ENCODE measurements at places on chromosomes 13 and 19.

GRCh38 chr13:113758651-113759524 is at the start of gene TMEM255B:
Gene TMEM255B, plus strand, starts transcription at chr13:113759226. Its CDS starts 44 bp downstream, at chr13:113759270.
- peaks cover 16% of the 10 kb centered on the region for H3K4me1 ChIP-seq
- peak within 1 kb of the TSS; percentile 54 for H3K4me3 ChIP-seq
- H3K27me3 ChIP-seq: peaks cover 45% of the 10 kb centered on the region
- H3K36me3 ChIP-seq: no peaks in the 10 kb centered on the region

- H3K4me1 ChIP-seq: peaks cover 4% of the 10 kb centered on the region
- no peak overlapping the region for H3K4me3 ChIP-seq
- H3K27me3 ChIP-seq: peaks cover 3% of the 10 kb centered on the region
- no peak for DNase-seq
- no peaks in the 10 kb centered on the region for H3K36me3 ChIP-seq
Measured at GRCh38 chr19:30719999-30720345, 347.8 kb downstream of the ZNF536 start.

- H3K4me3 ChIP-seq: no peak overlapping the region
- DNase-seq: no peak
- no peak overlapping the region for H3K27ac ChIP-seq
- no peaks in the 10 kb centered on the region for H3K27me3 ChIP-seq
Measured at GRCh38 chr13:28607187-28607955, 51.6 kb upstream of the POMP start.

GRCh38 chr13:99085139-99085807 is 107.4 kb upstream of the DOCK9 start:
- no peaks in the 10 kb centered on the region for H3K27me3 ChIP-seq
- peaks cover 50% of the 10 kb centered on the region for H3K4me1 ChIP-seq
- H3K27ac ChIP-seq: peak overlapping the region; percentile 79
- H3K36me3 ChIP-seq: no peaks in the 10 kb centered on the region
- H3K4me3 ChIP-seq: peak overlapping the region; percentile 72
- peak; percentile 17 for DNase-seq

DNA sequence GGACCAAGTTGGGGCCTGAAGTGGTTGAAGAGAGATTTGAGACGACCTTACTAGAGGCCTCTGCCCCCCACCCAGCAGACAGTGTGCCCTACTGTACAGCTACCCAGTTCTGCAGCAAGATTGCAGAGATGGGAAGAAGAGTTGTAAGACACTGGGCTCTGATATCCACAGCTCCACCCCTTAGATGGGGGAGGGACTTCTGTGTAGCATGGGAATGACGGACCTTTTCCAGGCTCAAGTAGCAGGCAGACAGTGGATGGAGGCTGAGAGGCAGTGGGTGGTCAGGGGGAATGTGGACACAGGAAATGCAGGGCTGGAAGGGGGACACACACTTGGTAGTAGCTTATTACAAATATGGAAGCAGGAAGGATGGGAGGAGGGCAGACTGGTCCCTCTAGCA is 13.0 kb downstream of the LRFN3 start:
- H3K27ac ChIP-seq: no peak overlapping the region
- H3K4me3 ChIP-seq: no peak overlapping the region
- no peaks in the 10 kb centered on the region for H3K27me3 ChIP-seq
- H3K4me1 ChIP-seq: peaks cover 46% of the 10 kb centered on the region
- DNase-seq: no peak
- peaks cover 4% of the 10 kb centered on the region for H3K36me3 ChIP-seq

DNA sequence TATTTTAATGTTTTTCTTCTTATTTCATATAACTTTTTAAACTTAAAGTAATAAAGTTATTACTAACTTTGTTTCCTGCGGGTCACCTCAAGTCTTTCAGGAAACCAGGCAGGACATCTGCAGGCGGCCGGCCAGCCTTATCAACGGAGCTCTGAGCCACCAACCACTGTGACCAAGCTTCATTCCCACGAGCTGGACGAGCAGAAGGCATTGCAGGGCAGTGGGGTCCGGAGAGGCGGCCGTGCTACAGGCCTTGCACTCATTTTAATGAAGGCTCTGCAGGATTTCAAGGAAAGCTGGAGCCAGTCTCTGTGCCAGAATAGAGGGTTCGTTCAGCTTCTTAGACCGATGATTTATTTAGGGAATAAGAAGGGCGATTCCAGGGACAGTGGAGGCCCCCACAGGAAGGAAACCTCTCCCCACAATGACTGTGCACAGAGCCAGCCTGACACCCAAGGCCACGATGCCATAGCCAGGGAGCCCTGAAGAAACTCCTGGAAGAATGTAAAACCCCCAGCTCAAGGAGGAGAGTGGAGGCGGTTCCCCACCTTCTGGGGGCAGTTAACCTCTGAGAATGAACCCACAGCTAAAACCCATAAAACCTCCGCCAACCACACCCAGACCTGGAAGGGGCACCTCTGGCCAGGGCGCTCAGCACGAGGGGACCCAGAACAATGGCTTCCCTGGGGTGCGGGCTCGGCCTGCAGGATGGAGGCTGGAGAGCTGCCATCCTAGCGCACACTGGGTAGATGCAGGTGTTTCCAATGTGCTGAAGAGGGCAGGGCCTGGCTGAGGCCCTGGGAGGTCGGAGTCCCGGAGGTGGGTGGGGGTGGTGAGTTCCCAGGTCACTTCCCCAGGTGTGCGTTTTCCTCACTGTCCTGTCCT is 75.0 kb downstream of the RASA3 start:
- H3K27me3 ChIP-seq: no peaks in the 10 kb centered on the region
- H3K27ac ChIP-seq: no peak overlapping the region
- H3K4me3 ChIP-seq: no peak overlapping the region
- peaks cover 89% of the 10 kb centered on the region for H3K36me3 ChIP-seq
- DNase-seq: no peak
- peaks cover 75% of the 10 kb centered on the region for H3K4me1 ChIP-seq

DNA sequence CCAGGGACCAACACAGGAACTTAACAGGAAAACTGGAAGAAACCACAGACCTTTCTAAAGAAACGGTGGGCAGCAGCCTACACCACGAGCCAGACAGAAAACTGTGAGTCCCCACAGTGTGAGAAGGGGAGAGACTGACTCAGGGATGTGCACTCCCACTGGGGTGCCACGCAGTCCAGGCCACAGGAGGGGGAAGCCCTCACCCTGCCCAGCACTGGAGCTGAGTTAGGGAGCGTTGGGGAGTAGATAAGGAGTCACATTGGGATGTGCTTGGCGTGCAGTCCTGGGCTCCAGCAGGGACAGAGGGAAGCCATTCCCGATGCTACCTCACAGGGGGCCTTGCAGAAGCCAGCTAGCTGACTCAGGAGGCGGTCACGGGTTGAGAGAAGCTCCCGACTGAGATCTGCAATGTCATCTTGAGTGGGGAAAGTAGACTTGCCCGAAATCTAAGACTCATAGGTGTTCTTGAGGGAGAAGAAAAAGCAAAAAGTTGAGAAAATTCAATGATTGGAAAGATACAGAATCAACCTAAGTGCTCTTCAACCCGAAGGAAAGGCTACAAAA is 17.3 kb downstream of the SIGLEC8 start:
- no peaks in the 10 kb centered on the region for H3K36me3 ChIP-seq
- H3K4me3 ChIP-seq: peak overlapping the region; percentile 44
- peaks cover 29% of the 10 kb centered on the region for H3K4me1 ChIP-seq
- no peak for DNase-seq

GRCh38 chr19:12956446-12957388 is at the start of gene GADD45GIP1:
Gene GADD45GIP1, minus strand, starts transcription at chr19:12957223. Its CDS starts 11 bp downstream, at chr19:12957212.
- peak within 1 kb of the TSS; percentile 91 for H3K4me3 ChIP-seq
- peak within 1 kb of the TSS; percentile 82 for H3K27ac ChIP-seq
- peaks cover 38% of the 10 kb centered on the region for H3K4me1 ChIP-seq
- H3K27me3 ChIP-seq: no peaks in the 10 kb centered on the region

DNA sequence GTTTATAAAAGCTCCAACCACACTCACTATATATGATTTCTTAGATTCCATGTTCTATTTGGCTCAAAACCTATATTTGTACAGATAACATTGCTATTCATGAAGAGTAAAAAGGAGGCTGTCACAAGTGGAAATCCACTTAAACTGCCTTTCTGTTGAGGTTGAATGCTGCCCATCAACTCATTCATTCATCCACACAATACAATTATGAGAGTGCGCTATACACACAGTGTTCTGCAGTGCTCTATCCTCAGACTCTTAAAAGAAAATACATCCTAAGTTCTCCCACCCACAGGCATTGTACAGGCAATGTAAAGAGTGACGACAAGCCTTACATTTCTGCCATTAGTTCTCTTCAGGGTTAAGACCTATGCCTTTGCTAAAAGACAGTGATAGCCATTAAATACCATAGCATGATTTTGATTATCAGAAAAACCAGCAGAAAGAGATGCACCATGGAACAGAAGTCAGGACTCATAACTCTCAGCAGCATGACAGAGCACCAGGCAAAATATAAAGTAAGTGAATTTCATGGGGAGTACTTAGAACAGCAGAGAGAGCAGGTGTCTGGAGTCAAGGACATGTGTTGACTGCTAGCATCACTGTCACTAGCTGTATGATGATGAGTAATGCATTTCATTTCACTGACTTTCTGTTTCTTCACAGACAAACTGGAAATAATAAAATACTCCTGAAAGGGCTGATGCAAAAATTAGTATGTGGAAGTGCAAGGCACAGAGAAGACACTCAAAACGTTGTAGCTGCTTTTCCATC is 218.0 kb downstream of the RBM26 start:
- no peaks in the 10 kb centered on the region for H3K27me3 ChIP-seq
- no peaks in the 10 kb centered on the region for H3K4me1 ChIP-seq
- H3K27ac ChIP-seq: no peak overlapping the region

DNA sequence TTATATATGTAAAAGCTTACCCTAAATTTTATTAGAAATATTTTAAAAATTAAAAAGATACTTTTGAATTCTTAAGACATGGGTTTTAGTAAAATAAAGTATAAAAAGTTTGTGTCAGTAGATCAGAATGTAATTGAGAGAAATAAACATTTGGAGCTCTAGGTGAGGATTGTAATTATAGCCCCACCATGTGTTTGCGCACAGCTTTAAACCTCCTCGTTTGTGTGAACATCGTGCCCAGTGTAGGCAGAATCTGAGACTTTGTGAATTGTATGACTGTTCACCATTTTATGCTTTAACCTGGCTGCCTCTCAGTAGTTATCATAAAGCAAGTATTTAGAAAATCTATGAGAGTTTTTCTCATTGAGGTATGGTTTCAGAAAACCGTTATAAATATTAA is 29.1 kb downstream of the CUL4A start:
- H3K4me3 ChIP-seq: no peak overlapping the region
- H3K4me1 ChIP-seq: no peaks in the 10 kb centered on the region
- H3K27me3 ChIP-seq: no peaks in the 10 kb centered on the region
- DNase-seq: no peak
- no peak overlapping the region for H3K27ac ChIP-seq

DNA sequence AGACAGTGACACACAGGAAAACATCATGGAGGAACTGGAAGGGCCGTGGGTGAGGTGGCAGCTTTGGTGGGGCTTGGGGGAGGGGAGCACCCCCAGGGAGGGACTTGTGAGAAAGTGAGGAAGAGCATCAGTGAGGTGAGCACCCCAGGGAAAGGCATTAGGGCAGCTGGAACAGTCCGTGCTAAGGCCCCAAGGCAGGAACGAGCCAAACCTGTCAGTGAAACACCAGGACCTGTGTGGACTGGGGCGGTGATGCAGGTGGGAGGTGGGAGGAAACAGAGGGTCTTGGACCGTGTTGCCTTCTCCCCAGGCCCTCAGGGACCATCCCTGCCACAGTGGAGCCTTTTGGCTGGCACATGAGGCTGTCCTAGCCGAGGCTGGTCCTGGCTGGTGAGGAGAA is 17.3 kb upstream of the SLC7A10 start:
- H3K4me1 ChIP-seq: peaks cover 20% of the 10 kb centered on the region
- no peaks in the 10 kb centered on the region for H3K36me3 ChIP-seq
- H3K27ac ChIP-seq: no peak overlapping the region
- DNase-seq: no peak
- H3K4me3 ChIP-seq: no peak overlapping the region

- no peak overlapping the region for H3K27ac ChIP-seq
- H3K27me3 ChIP-seq: no peaks in the 10 kb centered on the region
- H3K4me1 ChIP-seq: no peaks in the 10 kb centered on the region
- H3K4me3 ChIP-seq: no peak overlapping the region
Measured at GRCh38 chr19:7078008-7078407, 8.5 kb downstream of the ZNF557 start.

- no peaks in the 10 kb centered on the region for H3K27me3 ChIP-seq
- H3K36me3 ChIP-seq: no peaks in the 10 kb centered on the region
- no peak overlapping the region for H3K27ac ChIP-seq
Measured at GRCh38 chr13:27728271-27728670, 64.0 kb upstream of the GSX1 start.

GRCh38 chr13:55534306-55534705 is 1606.4 kb upstream of the PRR20A start:
- no peak for DNase-seq
- no peaks in the 10 kb centered on the region for H3K36me3 ChIP-seq
- no peak overlapping the region for H3K27ac ChIP-seq

GRCh38 chr19:55384131-55384919 is at the start of gene TMEM238:
Gene TMEM238, minus strand, starts transcription at chr19:55384292. Its CDS starts 33 bp downstream, at chr19:55384259.
- peak; percentile 27 for DNase-seq
- H3K36me3 ChIP-seq: peaks cover 27% of the 10 kb centered on the region
- H3K27ac ChIP-seq: peak within 1 kb of the TSS; percentile 96
- H3K4me1 ChIP-seq: peaks cover 59% of the 10 kb centered on the region
- no peaks in the 10 kb centered on the region for H3K27me3 ChIP-seq
- H3K4me3 ChIP-seq: peak within 1 kb of the TSS; percentile 99

DNA sequence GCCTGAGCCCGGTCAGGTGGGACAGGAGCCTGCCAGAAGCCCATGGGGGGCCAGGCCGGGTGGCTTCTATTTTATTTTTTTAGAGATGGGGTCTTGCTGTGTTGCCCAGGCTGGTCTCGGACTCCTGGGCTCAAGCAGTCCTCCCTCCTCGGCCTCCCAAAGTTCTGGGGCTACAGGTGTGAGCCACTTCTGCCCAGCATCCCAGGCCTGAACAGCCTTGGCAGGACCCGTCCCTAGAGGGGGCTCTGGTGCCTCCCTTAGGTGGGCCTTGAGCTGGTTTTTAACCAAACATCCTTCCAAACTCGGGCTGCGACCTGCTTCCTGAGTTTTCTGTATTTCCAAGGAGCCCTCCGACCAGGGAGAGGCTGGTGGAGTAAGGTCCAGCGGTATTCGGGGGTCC is 10.5 kb downstream of the COMP start:
- H3K4me3 ChIP-seq: no peak overlapping the region
- H3K4me1 ChIP-seq: peaks cover 9% of the 10 kb centered on the region
- no peak for DNase-seq
- peaks cover 2% of the 10 kb centered on the region for H3K27me3 ChIP-seq
- no peak overlapping the region for H3K27ac ChIP-seq

DNA sequence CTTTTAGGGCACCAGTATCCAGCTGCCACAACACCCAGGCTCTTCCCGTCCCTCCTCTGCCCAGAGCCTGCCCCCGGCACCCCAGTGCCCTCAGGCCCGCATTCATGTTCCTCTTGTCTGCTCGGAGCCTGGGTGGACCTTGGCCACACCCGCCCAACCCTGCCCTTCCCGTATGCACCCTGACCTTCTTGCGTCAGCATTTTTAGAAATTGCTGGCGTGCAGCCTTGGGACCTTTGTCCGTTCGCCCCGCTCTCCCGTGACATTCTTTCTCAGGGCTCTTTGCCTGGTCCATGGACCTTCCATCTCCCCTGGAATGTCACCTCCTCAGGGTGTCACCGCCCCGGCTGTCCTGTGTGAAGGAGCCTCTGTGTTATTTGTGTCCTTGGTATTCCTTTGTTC is 7.6 kb downstream of the NUCB1 start:
- no peak for DNase-seq
- no peaks in the 10 kb centered on the region for H3K27me3 ChIP-seq
- H3K4me1 ChIP-seq: peaks cover 2% of the 10 kb centered on the region

- H3K36me3 ChIP-seq: no peaks in the 10 kb centered on the region
- no peak overlapping the region for H3K27ac ChIP-seq
- no peaks in the 10 kb centered on the region for H3K4me1 ChIP-seq
- H3K4me3 ChIP-seq: no peak overlapping the region
Measured at GRCh38 chr13:111095031-111095840, 19.9 kb upstream of the ARHGEF7 start.
